ENCODE measurements at places on chromosomes 7 and 10.

GRCh38 chr7:115747174-115747573 lies 283.4 kb downstream of the TFEC start:
- no peak for DNase-seq

- no peak for DNase-seq
Observed at GRCh38 chr7:109376576-109376975, 806.9 kb downstream of the DNAJB9 start.

DNA sequence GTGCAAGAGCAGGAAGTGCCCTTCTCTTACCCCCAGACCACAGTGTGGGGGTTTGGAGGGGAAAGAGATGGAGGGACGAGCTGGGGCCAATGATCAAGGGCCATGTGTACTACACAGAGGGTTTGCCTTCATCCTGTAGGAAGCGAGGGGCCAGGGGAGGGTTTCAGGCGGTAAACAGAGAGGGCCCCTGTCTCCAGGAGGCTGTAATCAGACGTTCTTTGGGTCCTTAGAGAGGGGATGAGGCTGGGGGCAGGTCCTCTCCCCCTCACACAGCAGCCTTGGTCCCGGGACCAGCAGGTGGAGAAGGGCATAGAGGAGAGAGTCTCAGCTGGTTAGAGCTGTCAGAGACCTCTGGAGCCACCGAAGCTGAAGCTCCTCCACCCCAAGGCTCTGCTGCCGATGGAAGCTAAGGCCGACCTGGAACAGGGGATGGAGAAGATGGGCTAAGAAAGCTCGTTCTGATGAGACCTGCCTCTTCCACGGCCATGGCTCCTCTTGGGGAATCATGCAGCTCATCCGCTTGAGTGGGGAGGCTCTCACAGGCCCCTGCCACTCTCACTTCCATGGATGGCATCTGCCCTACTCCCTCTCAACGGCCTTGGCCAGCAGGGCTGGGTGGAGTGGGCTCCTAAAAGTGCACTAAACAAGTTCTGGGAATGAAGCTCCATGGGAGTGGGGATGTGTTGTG lies 3.5 kb downstream of the LOXL4 start:
- no peak for DNase-seq

GRCh38 chr7:69502358-69502757 lies 95.9 kb upstream of the AUTS2 start:
- DNase-seq = no peak

- DNase-seq = no peak
Observed at GRCh38 chr10:91796331-91797047, 1.7 kb upstream of the TNKS2 start.

DNA sequence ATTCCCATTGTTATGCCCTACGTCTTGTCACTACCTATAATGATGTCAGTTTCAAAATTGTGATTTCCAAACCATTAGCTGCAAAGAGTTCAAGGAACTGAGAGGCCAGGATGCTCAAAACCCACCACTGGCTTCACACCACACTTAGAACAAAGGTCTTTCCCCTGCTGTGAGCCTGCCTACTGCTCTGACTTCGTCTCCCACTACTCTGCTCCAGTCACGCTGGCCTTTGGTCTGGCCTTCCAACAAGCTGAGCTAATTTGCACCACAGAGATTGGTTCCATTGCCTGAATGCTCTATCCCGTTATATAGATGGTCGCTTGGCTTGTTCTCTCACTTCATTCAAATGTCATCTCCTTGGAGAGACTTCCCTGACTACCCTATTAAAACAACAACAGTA lies 572.1 kb upstream of the GALNT17 start:
- DNase-seq = no peak

DNA sequence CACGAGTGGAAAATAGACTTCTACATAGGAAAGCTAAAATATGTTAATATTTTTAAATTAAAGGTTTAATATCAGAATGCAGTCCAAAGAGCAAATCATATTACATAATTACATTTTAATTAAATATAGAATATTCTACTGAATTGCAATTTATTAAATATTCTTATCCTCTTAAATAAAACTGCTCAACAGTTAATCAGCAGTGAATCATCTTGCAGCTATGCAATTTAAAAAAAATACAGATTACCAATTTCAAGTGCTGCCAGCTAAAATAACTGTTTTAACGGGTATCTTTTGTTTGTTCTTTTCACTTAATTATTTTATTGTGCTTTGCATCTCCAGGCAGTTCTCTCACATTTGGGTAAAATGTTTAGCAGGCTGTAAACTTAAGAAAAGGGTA lies 82.2 kb downstream of the ZNRF2 start:
- no peak for DNase-seq

All from NCI-H1105 treated with DMSO at 0.1 percent for 48 hours (cell line).